ENCODE measurements at places on chromosomes 16 and 17. TPM values are rescaled to one million over a fixed set of nuclear protein-coding genes. Genes with fewer than 3 reads are reported as not detected.

The SLC38A8 gene
- not detected for total RNA-seq

DNA sequence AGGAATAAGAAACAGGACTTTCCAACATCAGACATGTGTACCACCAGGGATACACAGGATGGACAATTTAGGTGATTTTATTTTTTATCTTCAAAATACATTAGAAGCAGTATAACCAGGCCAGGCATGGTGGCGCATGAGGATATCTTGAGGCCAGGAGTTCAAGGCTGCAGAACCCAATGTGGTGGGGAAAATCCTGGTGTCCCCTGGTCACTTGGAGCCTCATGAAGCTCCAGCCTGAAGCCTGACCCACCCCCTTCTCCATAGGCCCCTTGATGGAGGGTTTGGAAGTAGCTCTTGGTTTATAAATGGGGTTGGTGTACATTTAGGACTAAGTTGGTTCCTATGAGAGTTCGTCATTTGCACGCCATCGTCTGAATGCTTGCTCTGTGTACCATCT is 88.6 kb downstream of the MYH11 start:
- no peak for DNase-seq

GRCh38 chr17:46800573-46800972 is 17.9 kb downstream of the WNT3 start:
- DNase-seq, result no peak

GRCh38 chr16:31081428-31082351 is 7.1 kb downstream of the PRSS53 start:
- no peak for DNase-seq

- no peak for DNase-seq
These were observed 1.5 kb upstream of the NPTX1 start for GRCh38 chr17:80477647-80478478.

DNA sequence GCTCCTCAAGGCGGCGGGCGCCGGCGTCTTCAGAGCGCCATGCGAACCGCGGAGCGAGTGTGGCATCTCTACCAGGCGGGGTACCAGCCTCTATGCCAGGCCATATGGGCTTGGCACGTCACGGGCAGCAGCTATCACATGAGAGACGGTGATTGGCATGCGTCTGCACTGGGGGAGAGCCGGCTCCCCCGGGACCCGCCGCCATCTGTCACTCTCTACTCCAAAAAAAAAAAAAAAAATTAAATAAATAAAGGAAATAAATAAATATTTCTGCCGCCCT is at the start of gene NEUROD2:
Gene NEUROD2 (minus strand): TSS at position 70 of the 280 bp plus-strand sequence. CDS start 1,321 bp downstream, outside the sequence.
- no peak for DNase-seq

Measured in H4 (cell line).